ENCODE measurements at places on chromosomes 12 and 14.

GRCh38 chr14:50333014-50333509 lies 20.9 kb downstream of the DMAC2L start:
- DNase-seq = no peak

- no peak for DNase-seq
Observed at GRCh38 chr12:496736-497135, 37.0 kb downstream of the B4GALNT3 start.

GRCh38 chr12:25864306-25865276 lies 93.9 kb upstream of the RASSF8 start:
- DNase-seq = no peak

- DNase-seq = no peak
Observed at GRCh38 chr14:73245480-73246325, 8.4 kb downstream of the PAPLN start.

DNA sequence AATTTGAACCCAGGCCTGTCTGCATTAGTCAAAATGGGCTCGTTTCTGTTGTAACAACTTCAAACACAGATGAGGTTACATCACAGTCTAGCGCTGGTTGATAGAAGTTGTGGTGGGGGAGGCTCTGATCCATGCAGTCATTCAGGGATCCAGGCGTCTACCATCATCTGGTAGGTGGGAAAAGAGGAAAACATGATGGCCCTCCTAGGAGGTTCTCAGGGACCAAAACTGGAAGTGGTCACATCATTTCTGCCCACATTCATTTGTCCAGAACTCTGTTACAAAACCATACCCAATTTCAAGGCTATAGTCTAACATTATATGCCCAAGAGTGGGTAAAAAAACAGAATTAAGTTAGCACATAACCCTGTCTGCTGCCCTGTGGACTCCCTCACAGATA lies 135.1 kb downstream of the PHETA1 start:
- DNase-seq = no peak

DNA sequence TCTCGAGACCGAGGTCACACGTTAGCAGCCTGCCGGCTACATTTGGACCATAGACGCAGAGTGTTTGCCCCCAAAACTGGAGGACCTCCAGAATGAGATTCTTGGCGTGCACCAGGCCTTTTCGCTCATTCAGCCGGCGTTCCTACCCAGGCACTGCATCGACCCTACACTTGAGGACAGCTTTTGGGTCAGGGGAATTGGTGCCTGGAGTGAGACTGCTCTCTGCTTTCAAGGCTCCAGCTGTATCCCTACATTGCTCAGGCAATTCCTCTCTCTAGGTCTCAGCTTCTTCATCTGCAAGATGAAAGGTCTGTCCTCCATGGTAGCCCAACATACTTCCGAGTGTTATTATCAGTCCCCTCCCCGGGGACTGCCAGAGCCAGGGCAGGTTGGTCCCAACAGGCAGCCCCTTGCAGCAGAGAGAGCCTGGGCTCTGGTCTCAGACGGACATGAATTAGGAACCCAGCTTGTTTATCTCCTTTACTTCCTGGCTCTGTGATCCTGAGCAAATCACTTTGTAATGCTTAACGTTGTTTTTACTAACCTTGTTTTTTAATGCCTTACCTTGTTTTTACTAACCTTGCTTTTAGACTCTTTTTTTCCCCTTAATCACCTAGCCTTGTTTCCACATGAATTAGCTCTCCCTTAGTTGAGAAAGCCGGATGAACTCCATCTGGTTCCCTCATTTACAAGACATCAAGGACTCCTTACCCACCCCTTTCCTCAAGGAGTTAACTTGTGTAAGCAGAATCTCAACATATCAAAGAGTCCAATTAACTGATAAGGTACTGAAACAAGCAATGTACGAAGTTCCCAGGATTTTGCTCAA lies 892 bp downstream of the TCHP start:
- no peak for DNase-seq

DNA sequence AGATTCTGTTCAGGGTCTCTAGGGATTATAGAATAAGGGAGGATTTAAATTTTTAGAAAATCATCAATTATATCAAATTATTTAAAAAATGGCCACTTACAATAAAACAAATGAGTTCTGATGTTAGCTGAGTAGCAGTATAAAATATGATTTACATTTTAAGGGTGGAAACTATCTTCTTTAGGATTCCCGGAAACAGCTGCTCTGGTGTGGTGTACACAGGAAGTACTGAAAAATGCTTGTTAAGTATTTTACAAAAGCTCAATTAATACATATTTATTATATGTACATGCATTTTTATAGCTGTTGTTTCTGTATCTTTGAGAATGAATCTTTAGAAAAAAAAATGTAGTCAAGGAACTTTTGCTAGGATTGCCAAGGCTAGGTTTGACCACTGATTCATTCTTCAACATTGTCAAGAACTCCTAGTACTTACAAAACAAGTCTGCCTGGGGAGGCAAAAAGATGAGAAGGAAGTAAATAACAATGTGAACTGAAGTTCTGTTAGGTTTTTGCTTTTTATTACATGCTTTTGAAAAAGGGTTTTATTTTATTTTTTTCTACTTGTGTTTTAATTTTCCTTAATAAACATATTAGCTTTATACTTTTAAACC lies 48.0 kb downstream of the ARF6 start:
- DNase-seq = no peak

- DNase-seq = no peak
Observed at GRCh38 chr12:27940245-27940644, 32.3 kb downstream of the PTHLH start.

GRCh38 chr14:74299061-74299545 lies 3.6 kb downstream of the ABCD4 start:
- DNase-seq = no peak

DNA sequence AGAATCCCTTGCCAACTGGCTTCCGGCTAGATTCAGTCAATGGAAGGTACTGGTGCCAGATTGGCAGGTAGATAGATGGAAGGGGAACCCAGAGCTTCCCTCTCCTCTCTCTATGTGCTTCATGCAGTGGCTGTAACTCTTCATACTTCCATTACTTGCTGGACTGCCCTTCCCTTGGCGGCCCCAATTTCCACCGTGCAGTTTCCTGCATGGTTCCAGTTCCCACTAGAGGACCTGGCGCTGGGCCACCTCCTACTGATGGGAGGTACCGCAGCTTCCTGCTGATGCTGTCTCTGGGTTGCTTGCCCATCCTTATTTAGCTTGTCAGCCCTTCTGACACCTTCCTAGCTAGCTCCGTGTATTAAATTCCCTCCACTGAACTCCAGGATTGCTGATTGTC lies 226.4 kb downstream of the ANO2 start:
- no peak for DNase-seq

- no peak for DNase-seq
Observed at GRCh38 chr14:30088620-30089019, 161.0 kb upstream of the PRKD1 start.

DNA sequence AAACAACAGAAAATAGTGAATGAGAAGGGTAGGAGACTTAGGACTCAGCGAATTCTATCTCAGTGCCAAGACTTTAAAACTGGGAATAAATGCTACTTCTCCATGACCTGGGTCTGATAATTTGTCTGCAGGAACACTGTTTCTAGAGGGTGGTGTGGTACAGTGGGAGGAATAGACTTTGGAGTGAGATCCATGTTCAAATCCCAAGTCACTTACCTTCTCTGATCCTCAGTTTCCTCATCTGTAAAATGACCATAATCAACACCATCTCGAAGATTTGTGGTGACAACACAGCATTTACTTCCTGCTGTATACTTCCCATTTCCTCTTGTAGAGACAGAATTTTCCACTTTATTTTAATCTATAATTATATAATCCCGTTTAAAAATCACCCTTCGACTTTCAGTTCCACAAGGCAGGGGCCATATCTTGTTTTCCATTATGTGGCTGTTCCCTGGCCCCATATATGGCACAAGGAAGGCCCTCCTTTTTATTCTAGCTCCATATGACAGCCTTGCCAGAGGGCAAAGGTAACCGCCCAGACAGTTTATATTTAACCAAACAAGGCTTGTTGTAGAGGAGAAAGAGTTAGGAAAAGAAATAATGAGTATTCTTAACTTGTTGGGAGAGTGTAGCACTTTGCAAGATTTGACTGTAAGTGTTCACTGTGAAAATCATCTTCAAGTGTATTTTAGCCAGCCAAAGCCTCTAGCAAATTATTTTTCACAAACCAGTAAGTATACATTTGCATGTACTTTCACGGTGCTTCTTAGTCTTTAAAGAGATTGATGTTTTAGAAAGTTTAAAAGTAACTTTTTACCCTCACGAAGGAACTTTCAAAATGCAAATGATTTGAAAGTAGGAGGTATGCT lies 243.1 kb downstream of the AKAP6 start:
- DNase-seq = no peak

GRCh38 chr14:36672095-36672494 lies 10.4 kb downstream of the PAX9 start:
- no peak for DNase-seq

- no peak for DNase-seq
Observed at GRCh38 chr12:121499929-121500793, 80.7 kb downstream of the KDM2B start.

DNA sequence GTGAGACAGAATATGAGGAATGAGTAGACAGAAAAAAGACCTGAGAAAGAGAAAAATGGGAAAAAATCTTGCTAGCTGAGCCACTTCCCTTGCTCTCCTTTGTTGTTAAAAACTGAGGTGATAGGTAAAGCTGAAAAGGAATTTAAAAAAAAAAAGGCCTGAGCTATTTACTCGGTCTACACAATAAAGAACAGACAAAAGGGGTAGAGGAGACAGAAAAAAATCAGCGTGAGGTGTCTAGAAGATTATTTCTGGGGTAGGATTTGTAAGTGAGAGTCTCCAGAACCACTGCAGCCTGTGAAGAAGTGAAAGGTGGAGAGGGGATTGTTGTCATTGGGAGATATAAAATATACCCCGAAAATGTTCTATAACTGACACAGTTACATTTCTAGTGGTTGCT lies 98.8 kb downstream of the EXOC5 start:
- no peak for DNase-seq

DNA sequence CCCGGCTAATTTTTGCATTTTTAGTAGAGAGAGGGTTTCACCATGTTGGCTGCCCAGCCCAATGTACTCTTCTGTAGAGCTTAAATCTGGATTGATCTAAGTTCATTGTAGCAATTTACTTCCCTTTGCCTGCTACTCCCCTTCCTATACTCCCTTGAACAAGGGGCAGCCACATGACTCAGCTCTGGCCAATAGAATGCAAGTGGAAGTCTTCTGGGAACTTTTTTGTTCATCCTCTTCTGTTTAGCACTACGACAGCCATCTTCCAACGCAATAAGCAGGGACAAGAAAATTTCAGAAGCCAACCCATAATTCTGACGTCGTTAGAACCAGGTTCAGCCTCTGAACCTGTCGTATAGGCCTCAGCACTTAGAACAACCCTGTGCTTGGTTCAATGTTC lies 6.4 kb upstream of the RAD52 start:
- no peak for DNase-seq

DNA sequence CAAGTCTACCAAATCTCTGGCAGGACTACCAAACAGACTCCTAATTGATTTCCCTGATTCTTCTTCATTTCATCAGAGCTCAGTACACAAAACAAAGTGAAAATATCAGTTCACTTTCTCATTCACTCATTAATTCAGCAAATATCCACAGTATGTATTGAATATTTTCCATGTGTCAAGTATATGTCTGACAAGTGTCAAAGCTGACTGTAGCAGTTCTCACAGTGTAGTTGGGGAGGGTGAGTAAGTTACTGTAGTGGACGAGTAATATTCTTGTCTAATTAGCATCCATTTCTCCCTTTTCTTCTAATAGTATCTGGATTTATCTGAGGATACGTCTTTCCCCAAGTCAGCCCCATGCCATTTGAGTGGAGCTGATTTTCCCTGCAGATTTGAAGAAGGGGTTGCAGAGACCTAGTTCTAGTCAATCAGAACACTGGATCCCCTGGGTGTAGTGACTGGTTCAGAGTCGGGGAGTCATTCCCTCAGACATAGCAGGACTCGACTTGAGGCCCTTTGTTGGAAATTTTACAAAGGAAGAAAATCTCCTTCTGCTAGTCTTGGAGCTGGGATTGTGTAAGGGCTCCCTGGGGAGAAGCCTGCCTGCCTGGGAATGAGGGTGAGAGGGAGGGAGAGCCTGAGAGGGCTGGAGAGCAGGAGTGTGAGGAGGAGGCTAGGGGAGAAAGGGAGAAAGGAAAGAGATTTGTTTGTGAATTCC lies 51.4 kb downstream of the GRIP1 start:
- no peak for DNase-seq

GRCh38 chr12:29743077-29743476 lies 40.7 kb downstream of the TMTC1 start:
- DNase-seq = no peak

DNA sequence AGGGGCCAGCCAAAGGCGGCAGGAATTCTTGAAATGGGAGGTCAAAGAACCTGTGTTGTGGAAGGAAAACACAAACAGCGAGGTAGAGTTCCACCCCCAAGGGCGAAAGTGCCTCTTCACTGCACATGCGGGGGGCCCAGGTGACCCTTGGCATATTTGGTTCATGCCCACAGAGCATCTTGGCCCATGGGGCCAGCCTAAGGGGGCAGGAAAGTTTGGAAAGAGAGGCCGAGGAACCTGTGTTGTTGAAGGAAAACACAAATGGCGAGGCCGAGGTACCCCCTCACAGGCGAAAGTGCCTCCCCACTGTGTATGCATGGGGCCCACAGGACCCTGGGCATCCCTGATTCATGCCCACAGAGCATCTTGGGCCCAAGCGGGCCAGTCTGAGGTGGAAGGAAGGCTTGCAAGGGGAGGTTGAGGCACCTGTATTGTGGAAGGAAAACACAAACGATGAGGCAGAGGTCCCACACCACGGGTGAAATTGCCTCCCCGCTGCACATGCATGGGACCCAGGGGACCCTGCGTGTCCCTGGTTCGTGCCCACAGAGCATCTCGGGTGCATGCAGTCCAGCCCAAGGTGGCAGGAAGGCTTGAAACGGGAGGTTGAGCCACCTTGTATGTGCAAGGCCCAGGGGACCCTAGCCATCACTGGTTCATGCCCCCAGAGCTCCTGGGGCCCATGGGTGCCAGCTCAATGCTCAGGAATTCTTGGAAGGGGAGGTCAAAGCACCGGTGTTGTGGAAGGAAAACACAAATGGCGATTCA lies 384.1 kb downstream of the ALG10 start:
- DNase-seq = no peak

DNA sequence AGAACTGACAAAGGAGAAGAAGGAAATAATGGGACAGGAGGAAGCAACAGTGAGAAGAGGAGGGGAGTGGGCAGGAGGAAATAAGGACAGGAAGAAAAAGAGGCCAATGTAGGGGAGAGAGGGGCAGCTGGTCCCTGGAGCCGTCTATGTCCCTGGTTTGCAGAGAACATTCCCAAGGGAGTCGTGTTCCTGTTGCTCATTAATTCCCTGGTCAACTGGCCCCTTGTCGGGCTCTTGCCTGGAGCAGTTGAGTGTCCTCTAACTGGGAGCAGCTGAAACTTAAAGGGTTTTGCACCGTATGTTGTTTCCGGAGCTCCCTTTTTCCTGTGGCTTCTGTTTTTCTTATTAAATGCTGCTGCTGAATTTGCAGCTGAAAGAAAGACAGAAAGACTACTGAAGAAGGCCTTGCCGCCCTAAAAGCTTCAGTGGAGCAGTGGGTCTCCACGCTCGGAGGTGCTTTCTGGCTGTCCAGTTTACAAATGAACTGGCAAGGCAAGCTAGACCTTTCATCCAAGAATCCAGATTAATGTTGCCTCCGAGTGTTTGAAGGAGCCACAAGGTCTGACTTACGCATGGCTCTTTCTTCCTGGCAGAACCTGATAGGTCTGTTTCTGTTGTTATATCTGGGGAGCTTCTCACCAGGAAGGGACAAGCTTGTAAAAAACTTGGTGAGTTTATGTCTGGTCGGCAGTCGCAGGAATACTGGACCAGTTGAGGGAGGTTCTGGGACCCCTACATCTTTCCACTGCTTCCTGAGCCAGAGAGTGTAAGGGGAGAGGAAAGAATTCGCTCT lies 146.2 kb upstream of the RFLNA start:
- no peak for DNase-seq

GRCh38 chr12:50187084-50187900 lies 20.1 kb upstream of the CERS5 start:
- DNase-seq = no peak

All from spinal cord (tissue), 10 donors.